ENCODE measurements at places on chromosomes 13 and 19. TPM values are rescaled to one million over a fixed set of nuclear protein-coding genes. Genes with fewer than 3 reads are reported as not detected.

DNA sequence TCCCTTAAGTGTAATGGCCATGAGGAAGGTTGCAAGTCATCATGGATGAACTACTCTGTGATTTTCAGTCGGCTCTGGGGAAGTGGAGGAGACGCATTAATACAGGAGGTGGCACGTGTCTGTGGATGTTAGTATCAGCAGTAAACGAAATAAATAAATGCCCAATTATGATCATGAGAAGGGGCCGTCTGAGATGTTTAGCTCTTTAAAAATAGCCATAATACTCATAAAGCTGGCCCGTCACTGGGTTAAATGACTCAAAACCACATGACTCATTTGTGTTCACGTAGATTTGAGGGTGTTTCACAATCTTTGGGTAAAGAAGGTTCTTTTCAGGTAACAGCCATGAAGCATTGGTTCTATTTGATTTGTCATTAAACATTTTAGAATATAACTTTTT is 620.6 kb downstream of the GPC6 start:
- DNase-seq = no peak

DNA sequence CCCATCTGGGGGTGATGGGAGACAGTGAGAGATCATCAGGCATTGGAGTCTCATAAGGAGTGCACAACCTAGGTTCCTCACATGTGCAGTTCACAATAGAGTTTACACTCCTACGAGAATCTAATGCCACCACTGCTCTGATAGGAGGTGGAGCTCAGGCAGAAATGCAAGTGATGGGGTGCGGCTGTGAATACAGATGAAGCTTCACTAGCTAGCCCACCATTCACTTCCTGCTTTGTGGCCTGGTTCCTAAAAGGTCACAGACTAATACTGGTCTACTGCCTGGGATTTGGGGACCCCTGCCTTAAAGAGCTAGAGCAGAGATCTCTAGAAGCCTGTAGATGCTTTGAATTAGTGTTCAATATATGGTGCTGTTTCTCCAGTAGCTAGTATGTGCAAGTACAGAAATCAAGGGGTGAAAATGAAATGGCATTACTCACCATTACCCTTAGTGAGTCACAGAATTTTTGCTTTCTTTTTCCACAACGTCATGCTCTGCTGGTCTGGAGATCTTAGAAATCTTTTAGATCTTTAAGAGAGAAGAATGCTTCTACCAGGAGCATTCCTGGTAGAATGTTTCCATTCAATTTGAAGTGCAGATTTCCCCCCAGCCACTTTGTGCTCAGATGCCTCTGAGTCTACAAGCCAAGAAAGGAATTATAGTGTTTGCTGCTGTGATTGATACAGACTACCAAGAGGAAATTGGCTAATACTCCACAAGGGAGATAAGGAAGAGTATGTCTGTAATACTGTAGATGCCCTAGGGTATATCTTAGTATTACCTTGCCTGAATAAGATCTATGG is 2301.2 kb downstream of the PCDH9 start:
- DNase-seq = no peak

- peak; percentile 44 for DNase-seq
Observed at GRCh38 chr19:17998827-17999150, 9.2 kb upstream of the ARRDC2 start.

- no peak for DNase-seq
Observed at GRCh38 chr13:42549552-42549936, 24.4 kb upstream of the TNFSF11 start.

- no peak for DNase-seq
Observed at GRCh38 chr13:35945368-35945767, 185.8 kb downstream of the DCLK1 start.

IZUMO4 gene
- 80.8 TPM for total RNA-seq

GFY gene
- total RNA-seq = not detected

Data from B cell (primary cell).